Bronchus fibroblast of lung (primary cell): ENCODE measurements at places on chromosomes 2 and 18. TPM values are rescaled to one million over a fixed set of nuclear protein-coding genes. Genes with fewer than 3 reads are reported as not detected.

TRIM43 gene
- not detected in 2 replicates for total RNA-seq

VSNL1 gene
- total RNA-seq: 0.17 and 1.0 TPM in 2 replicates

CCBE1 gene
- 52.3 and 55.1 TPM in 2 replicates for total RNA-seq

CCL20 gene
- 1.5 and 2.2 TPM in 2 replicates for total RNA-seq

PECR gene
- total RNA-seq: 7.0 and 9.9 TPM in 2 replicates

CD302 gene
- total RNA-seq: 5.0 and 5.2 TPM in 2 replicates

MTCL1 gene
- 14.3 and 18.2 TPM in 2 replicates for total RNA-seq

CD28 gene
- not detected in 2 replicates for total RNA-seq

SP110 gene
- total RNA-seq: 3.7 and 12.3 TPM in 2 replicates

RNF149 gene
- total RNA-seq: 16.1 and 21.9 TPM in 2 replicates
